ENCODE measurements at places on chromosomes 6 and 20. TPM values are rescaled to one million over a fixed set of nuclear protein-coding genes. Genes with fewer than 3 reads are reported as not detected.
A peak's percentile ranks its signal among the peaks of the same experiment; 100 is the strongest.

GRCh38 chr20:25695532-25696370 is 902 bp downstream of the ZNF337 start:
- peak overlapping the region; percentile 64 for H3K27ac ChIP-seq
- no peaks in the 10 kb centered on the region for H3K36me3 ChIP-seq
- no peak for DNase-seq

GRCh38 chr20:23233341-23233740 is 117.2 kb upstream of the NXT1 start:
- no peak for DNase-seq
- H3K27me3 ChIP-seq, result peaks cover 4% of the 10 kb centered on the region
- H3K36me3 ChIP-seq, result no peaks in the 10 kb centered on the region
- no peak overlapping the region for H3K4me3 ChIP-seq
- no peak overlapping the region for H3K27ac ChIP-seq

- DNase-seq, result no peak
- H3K4me3 ChIP-seq, result no peak overlapping the region
- peaks cover 16% of the 10 kb centered on the region for H3K27me3 ChIP-seq
- no peak overlapping the region for H3K27ac ChIP-seq
Observed at GRCh38 chr6:169793408-169793807, 42.0 kb downstream of the ERMARD start.

GRCh38 chr6:127641905-127642304 is 64.9 kb downstream of the C6orf58 start:
- H3K27me3 ChIP-seq, result peaks cover 26% of the 10 kb centered on the region
- no peaks in the 10 kb centered on the region for H3K36me3 ChIP-seq
- DNase-seq, result peak; percentile 41
- no peak overlapping the region for H3K4me3 ChIP-seq

DNA sequence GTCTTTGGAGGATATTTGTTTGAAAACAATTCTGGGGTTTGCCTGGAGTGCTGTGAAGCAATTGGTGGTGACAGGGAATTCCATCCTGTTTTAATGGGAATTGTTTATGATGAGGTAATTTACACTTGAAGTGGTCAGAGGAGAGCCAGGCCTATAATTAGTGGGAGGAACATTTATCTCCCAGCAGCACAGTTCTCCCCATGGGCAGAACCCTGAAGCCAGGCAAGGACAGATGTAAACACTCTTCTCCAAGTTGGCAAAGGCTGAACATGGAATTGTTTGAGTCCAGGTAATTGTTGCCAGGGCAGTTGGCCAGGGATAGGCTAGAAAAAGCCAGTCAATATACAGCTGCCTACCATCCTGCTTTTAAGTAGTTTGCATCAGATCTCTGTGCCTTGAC is 789.7 kb downstream of the FRK start:
- H3K4me3 ChIP-seq, result no peak overlapping the region
- H3K36me3 ChIP-seq, result no peaks in the 10 kb centered on the region
- DNase-seq, result no peak
- H3K27ac ChIP-seq, result no peak overlapping the region
- no peaks in the 10 kb centered on the region for H3K4me1 ChIP-seq

DNA sequence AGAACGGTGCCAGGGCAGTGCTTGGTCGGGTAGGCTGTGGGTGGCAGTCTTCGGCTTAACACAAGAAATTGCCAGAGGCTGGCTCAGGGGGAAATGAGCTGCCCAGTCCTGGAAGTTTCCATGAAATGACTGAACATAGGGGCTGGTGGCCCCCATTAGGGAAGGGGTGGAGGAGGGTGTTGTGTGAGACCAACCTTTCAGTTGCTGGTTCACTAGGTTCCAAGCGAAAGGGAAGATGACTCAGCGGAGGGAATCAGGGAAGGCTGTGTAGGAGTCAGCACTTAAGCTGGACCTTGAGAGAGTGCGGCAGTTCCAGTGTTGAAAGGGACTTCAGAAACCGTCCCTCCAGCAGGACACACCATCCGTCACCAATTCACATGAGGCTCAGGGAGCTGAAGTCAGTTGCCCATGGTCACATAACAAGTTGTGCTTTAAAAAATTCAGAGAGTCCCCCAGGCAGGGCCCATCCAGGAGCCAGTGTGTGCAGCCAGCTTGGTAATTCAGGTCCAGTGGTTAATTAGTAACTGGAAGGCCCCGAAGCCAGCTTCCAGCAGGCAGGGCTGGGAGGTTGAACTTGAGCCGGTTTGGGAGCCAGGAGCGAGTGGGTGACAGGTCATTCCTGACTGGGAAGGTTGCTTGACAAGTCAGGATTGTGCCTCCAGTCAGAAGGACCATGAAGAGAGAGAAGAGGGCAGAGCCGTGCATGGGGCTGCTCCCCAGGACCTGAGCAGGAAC is at the start of gene SGK2:
TSS of gene SGK2 (plus strand) at position 616 of the 735 bp plus-strand sequence. CDS start 7,469 bp downstream, outside the sequence.
- no peak for DNase-seq
- H3K4me1 ChIP-seq, result no peaks in the 10 kb centered on the region
- H3K36me3 ChIP-seq, result no peaks in the 10 kb centered on the region
- H3K27me3 ChIP-seq, result no peaks in the 10 kb centered on the region
- H3K4me3 ChIP-seq, result no peak within 1 kb of the TSS
- no peak within 1 kb of the TSS for H3K27ac ChIP-seq

DNA sequence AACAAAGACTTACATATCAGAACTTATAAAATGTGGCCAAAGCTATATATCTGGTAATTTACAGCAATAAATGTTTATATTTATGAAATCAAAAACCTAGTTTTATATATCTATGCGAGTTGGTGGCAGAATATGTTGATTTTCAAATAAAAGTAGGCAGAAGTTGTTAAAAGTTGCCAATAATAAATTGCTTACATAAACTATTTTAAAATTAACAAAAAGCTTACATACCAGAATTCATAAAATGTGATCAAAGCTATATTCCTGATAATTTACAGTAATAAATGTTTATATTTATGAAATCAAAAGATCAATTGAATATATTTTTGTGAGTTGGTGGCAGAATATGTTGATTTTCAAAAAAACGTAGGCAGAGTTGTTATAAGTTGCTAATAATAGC is 451.8 kb upstream of the KHDRBS2 start:
- H3K4me1 ChIP-seq, result no peaks in the 10 kb centered on the region
- H3K36me3 ChIP-seq, result no peaks in the 10 kb centered on the region
- H3K4me3 ChIP-seq, result no peak overlapping the region
- H3K27me3 ChIP-seq, result no peaks in the 10 kb centered on the region

Gene NFATC2
- 12.9 TPM for total RNA-seq

Gene MAS1
- not detected for total RNA-seq

Gene CD2AP
- total RNA-seq, result 39.8 TPM
